ENCODE measurements at places on chromosomes 7 and 10.

GRCh38 chr7:151249034-151249731 lies 689 bp upstream of the SMARCD3 start:
- peak; percentile 38 for DNase-seq

- no peak for DNase-seq
Measured at GRCh38 chr10:34351161-34351560, 463.9 kb downstream of the PARD3 start.

GRCh38 chr10:28906415-28906814 lies 229.1 kb downstream of the BAMBI start:
- DNase-seq, result no peak

DNA sequence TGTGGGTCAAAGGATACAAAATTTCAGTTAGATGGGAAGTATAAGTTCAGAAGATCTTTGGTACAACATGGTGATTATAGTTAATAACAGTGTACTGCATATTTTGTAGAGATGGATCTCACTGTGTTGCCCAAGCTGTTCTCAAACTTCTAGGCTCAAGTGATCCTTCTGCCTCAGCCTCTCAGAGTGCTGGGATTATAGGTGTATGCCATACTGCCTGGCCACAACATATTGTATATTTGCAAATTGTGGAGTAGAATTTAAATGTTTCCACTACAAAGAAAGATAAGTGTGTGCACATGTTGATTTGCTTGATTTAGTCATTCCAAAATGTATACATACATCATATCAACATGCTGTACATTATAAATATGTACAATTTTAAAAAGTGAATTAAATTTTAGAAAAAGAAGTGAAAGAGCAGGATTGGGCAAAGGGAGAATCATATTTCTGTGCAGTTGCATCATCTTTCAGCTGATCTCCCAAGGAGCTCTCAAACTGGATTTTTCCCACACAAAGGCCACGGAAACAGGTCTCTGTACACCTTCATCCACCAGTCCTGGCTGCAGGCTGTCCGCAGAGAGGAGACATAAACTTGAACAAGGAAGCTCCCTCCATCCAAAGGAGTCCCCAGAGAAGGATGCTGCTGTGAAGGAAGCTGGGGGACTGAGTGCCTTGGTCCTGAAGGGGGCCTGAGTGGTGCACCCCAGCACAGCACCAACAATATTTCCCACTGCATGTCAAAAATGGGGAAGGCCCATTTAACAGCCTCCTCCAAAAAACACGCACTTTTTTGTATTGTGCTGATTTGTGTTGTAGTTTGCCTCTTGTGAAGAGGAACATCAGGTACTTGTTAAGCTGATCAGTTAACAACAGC lies 217.1 kb upstream of the GHITM start:
- no peak for DNase-seq

GRCh38 chr10:5107860-5108526 lies 13.8 kb downstream of the AKR1C3 start:
- no peak for DNase-seq

DNA sequence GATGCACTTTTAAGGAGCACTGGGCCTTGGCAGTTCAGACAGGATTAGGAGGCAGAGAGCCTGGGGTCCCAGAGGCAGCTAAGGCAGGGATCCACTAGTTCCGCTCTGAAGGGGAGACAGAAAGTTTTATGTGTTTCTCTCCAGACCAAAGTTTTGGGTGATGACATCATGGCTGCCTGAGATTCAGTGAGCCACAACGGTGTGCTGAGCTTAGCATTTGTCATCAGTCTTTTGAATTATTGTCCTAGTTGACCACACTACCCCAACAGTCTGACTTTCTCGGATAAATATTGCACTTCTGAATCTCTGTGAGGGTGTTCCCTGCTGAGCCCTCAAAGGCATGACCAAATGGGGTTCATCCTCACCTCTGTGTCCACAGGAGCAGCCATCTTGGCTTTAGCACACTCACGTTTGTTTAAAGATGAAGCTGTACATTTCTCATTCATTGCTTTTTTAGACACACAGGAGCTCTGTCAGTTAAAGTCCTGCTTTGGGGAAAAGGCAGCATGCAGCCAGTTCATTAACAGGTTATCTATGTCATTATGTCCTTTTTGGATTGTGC lies 297.7 kb upstream of the LRGUK start:
- DNase-seq, result peak; percentile 7

Data from GM04504 (cell line).